Activated CD4-positive, CD25-positive, alpha-beta regulatory T cell treated with anti-CD3 and anti-CD28 coated beads, Interleukin-2, amount 50 U/mL, for 72 hours (primary cell): ENCODE measurements at places on chromosomes 2 and 18.

DNA sequence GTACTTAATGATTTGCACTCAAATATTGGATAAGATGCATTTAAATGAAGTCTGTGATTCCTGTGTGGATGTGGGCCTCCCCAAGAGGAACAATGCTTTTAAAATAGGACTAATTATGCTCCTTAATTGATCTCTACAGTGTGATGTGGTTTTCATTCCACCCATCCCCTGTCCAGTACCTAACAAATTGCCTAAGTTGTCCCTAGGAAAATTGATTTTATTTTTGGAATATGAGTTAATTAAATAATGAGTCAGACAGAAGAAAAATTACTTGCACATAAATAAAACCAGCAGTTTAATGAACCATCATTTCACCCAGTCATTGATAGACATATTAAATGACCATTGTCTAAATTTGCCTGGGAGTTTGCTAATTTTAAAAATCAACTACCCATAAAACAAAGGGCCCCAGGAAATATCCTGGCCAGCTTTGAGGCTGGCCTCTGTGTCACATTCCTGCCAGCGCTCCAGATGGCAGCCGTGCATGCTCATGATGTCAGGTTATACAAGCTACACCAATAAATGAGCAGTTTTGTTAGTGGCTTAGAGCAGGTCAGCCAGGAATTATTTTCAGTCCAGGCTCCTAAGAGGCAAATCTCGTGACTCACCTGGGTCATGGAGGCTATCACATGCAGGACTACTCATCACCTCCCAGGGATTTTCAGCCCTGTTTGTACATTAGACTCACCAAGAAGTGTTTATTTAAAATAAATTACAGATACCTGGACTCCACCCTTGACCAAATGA lies 31.9 kb downstream of the ABHD3 start:
- DNase-seq: no peak

GRCh38 chr2:5369510-5369909 lies 322.7 kb upstream of the SOX11 start:
- DNase-seq: no peak

DNA sequence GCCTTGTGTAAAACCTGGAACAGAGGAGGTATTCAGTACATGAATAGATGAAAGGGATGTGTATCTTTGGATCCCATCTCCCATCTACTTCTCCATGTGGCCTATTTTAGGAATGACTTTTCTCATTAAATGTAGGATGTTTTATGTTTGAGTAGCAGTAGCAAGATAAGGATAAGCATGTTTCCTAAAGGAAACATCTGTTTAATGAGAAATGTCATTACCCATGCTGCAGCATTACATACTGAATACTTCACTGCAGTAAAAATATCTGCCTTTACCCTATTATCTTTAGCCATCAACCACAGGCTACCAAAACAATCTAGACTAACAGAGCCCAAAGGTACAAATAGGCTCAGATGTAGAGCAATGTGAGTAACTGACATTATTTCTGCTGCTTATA lies 419.2 kb upstream of the CYRIA start:
- no peak for DNase-seq

DNA sequence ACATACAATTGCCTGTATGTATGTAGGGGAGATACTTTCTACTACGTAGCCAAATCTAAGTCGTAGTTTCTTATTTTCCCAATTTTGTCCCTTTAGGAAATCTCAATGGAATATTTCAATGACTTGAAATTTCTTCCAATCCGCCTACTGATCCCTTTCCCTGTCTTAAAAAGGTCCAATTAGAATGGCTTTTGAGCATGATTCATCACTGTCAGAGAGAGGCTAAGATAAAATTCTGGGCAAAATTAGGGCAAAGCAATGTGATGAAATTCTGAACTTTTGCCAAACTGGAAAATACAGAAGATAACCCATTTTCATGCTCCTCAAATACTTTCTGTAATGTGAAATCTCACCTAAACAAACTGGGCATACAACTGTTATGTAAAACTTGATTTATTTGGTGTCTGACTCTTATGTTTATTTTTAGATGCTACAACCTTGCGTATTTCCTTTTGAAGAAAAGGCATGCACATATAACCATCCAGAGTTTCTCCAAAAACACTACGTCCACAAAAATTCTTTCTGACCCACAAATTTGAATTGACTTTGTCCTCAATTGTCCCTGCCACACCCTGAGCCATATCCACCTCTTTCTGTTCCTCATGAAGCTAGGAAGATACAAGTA lies 147.1 kb downstream of the IKZF2 start:
- DNase-seq: no peak
